ENCODE measurements at places on chromosomes 1 and 21.

DNA sequence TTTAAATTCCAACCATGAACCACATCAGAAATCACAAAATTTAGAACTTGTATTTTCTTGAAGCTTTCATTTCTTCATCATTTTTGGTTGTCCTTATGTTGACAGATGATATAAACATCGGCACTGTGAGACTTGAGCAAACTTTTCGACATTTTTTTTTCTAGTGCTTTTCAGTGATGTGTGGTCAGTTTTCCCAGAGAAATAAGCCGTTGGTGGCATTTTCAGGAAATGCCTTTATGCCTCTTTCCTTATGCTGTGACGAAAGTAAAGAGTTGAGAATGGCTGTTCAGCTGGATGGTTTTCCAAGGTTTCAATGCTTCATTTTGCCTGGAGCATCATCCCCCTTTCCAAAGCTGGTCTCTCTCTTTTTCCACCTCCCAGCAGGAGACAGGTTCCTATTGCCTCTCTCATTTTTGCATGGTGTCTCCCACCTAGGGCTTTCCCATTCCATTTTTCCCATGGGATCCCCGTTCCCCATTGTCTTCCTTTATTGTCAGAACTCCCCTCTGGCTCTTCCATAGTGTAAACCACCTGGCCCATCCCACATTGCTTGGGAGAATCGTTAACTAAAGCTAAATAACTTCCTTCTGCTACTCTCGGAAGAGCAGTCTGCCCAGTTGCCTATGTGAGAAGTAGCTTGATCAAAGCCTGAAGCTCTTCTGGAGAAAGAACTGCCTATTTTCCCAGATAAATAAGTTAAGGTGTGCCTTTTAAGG lies 61.4 kb upstream of the DYNLT5 start:
- no peak for DNase-seq

DNA sequence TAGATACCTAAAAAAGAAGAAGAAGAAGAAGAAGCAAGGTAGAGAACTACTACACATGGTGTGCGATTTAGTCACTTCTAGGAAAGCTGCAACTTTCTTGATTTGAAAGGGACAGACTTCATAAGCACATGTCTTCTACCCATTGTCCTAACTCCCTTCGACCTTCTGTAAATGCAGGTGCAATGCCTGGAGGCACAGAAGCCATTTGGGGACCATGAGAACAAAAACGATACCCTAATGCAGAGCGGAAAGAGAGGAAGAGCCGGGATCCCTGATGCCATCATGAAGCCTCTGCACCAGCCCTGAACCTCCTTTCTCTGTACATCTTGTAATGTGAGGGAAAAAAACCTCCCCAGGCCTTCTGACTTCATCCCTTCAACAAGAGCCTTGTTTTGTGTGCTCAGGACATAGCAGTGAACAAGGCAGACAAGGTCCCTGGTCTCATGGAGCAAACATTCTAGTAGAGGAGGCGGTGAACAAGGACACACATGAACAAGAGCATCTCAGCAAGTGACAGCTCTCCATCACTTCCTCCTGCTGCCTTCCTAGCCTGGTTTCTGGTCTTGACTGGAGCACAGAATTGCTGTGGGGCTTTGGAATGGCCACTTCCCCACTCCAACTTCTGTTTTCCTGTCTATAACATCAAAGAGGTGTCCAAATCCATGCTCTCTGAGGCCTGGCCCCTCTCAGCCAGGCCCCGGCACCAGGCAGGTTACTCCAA lies 5.5 kb upstream of the LAPTM5 start:
- no peak for DNase-seq

- no peak for DNase-seq
These were observed 81.7 kb upstream of the VANGL1 start for GRCh38 chr1:115560027-115560426.

DNA sequence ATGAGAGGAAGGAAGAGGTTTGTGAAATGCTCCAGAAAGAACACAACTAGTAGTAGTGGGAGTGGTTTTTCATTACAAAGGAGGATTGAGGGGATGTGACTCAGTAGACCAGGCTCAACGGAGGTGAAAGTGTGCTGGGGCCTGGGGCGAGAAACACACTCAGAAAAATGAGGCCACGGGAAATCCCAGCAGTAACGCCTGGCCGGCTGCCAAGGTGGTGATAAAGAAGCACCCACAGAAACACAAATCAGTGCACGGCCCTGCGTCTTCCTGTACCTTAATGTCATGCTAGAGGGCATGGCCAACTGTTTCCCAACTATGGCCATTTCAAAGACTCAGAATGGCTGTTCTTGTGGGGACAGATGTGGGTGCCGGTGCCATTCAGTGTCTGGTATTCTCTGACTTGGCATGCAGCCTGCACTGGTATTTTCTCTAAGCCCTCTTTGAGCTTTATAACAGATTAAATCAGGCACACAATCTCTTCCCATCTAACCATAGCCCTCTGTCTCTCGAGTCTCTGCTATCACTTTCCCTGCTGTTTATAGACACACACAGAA lies 38.2 kb downstream of the URB2 start:
- DNase-seq: peak; percentile 23

DNA sequence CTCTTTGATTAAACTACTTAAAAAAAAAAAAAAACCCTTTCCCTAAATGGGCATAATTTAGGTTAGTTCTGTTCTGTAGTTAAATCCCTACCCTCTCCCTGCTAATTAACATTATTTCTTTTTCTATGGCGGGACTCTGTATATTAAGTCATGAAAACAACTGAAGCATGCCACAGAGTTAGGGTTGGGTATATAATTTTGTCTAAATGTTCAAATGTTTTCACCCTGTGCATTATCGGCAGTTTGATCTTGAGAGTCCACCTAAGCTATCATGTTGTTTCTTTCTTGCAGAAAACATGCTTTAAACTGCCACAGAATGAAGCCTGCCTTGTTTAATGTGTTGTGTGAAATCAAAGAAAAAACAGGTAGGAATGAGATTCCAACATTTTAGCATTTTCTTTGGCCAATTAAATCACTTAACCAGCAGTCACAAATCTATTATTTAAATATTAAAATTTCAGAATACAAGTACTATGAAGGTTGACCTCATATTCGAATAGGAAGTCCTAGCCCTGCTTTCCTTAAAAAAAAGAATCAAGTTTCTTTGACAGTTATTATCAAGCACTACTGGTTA lies 4.0 kb downstream of the PBX1 start:
- no peak for DNase-seq

DNA sequence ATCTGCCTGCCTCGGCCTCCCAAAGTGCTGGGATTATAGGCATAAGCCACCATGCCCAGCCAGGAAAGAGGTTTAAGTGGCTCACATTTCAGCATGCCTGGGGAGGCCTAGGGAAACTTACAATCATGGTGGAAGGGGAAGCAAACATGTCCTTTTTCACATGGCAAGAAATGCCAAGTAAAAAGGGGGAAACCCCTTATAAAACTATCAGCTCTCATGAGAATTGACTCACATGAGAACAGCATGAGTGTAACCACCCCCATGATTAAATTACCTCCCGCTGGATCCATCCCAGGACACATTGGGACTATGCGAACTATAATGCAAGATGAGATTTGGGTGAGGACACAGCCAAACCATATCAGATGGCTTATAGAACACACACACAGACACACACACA lies 8.8 kb upstream of the KLHL12 start:
- DNase-seq: no peak

GRCh38 chr1:39852214-39852791 lies 31.0 kb downstream of the TRIT1 start:
- no peak for DNase-seq

DNA sequence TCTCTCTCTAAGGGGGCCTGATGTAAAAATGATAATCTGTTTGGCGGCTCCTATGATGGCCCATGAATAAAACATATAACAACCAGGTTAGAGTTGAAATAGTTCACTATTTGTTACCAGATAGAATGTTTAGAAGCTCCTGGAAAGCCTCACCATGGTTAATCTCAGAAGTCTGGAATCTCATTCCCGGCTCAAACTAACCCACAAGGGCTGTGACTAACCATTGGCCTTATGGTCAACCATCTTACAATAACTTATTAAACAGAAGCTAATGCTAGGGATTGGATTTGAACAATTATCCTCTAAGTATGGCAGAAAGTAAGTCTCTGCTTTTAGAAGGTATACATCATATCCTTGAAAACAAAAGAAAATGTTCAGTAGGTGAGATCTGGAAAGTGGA lies 134.1 kb upstream of the ADGRL2 start:
- no peak for DNase-seq

DNA sequence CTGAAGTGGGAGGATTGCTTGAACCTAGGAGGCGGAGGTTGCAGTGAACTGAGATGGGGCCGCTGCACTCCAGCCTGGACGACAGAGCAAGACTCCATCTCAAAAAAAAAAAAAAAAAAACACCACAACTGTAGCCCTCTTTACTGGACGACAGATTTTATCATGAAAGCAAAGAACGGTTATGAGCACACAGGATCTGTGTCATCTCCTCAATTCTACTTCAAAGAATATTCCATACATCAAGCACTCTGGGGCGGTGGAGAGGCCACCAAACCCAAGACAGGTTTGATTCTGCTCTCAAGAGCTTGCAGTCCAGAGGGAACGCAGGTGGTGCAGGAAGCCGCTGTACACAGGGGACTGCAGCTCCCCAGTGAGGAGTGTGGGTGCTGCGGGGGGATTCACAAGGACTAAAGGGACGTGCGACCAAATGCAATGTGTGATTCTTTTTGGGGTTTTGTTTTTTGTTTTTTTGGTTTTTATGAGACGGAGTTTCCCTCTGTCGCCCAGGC lies 110.1 kb downstream of the SPSB1 start:
- no peak for DNase-seq

GRCh38 chr1:183506561-183506960 lies 34.3 kb downstream of the SMG7 start:
- DNase-seq: no peak

GRCh38 chr1:89949991-89950624 lies 44.8 kb upstream of the ZNF326 start:
- DNase-seq: no peak

DNA sequence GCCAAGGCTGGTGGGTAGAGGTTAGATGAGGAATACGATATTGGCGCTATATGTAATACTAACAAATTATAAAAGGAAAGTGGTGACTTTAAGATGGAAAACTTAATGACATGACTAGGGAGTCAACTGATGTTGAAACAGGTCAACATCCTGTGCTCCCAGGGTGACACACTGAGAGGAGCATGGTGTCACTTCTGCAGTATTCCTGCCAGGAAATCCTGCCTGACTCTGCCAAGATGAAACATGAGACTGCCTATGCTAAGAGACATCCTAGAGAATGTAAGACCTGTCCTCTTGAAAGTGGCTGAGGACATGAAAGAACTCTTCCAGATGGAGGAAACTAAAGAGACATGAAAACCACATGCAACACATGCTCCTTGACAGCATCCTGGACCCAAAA lies 65.0 kb upstream of the KCND3 start:
- no peak for DNase-seq

DNA sequence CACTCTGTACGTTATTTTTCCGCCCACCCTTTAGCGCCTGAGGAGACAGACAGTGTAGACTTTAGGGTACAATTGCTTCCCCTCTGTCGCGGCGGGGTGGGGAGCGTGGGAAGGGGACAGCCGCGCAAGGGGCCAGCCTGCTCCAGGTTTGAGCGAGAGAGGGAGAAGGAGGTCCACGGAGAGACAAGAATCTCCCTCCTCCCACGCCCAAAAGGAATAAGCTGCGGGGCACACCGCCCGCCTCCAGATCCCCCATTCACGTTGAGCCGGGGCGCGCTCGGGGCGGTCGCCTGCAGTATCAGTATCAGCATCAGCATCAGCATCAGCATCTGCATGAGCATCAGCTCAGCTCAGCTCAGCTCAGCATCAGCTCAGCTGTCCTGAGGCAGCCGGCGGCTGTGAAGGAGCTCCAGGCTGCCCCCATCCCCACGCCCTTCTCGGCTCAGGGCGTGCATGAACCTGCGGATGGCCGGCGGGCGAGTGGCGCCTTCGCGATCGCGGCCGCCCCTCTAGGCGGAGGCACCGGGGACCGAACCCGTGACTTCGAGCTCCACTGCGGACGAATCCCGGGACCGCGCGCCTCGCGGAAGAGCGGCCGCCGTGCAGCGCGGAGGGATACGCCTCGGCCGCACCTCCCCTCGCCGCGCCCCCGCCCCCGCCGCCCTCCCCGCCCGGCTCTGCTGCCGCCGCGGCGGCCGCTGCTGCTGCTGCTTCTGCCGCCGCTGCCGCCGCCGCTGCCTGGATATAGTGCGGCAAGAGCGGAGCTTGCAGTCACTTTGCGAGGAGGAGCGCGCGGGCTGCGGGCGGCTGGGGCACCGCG lies at the start of gene NCAM2:
NCAM2 (plus strand) TSS at position 774 of the 820 bp plus-strand sequence.
- peak; percentile 15 for DNase-seq

GRCh38 chr21:44406953-44407352 lies 48.4 kb upstream of the LRRC3 start:
- no peak for DNase-seq

DNA sequence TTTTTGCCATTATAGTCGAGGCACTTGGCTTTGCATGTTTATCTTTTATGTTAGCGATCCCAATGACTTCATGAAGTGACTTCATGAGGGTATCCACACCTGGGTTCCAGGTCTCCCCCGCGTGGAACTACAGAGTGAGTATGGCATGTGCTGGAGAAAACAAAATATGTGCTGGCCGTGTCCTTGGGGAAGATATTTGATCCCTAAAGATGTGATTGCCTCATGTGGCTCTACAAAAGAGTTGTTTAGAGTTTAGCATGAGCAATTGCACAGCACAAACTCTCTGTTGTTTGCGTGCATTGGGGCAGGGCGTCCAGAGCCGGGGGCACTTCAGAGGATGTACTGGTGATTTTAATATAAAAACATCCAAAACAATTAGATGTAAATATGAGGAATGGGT lies 4.8 kb downstream of the IL10RB start:
- no peak for DNase-seq

DNA sequence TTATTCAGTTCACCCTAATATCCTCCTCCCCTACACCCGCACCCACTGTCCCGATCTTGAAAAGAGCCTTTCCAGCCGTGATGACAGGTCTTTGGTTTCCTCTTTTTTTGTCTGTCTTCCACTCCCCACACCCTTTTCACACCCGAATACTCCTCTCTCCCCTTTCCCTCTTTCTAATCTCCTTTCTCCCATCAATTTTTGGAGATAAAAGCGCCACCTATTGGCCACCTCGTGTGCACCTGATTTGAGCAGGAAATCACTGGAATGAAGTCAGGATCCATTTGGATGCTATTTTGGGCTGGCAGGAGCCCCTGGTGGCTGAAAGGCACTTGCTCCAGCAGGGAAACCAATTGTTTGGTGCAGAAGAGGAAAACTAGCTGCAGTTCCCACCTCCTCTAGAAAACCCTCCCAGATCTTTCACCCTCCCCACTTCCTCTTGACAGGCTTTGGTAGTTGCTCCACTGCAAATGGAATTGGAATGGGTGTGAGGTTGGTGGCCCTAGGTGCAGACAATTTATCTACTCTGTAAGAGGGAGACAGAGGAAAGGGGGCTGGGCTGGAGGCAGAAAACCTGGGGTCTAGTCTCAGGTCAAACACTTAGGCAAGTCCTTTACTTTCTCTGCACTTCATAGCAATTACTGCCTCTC lies 8.4 kb downstream of the FOXE3 start:
- no peak for DNase-seq

GRCh38 chr1:203178821-203179666 lies 3.4 kb upstream of the MYBPH start:
- no peak for DNase-seq

DNA sequence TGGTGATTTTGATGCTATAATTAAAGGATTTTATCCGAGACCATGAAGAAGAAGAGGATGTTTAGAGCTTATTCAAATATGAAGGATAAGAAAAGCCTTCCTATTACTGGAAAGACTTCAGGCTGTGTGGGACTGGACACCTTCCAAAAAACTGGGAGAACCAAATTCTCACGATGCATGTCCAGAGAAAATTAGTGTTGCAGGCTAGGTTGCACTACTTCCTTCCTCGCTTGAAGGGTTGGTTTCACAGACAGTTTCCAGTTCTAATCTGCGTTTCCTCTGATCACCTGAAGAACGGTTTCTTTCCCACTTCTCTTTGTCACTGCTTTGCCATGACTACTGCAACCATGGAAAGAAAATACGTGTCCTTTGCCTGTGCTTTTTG lies 2.0 kb downstream of the MTARC2 start:
- no peak for DNase-seq

Measured in GM12891 (cell line).